ENCODE measurements at places on chromosomes 4 and X.

GRCh38 chrX:38868321-38868720 is 67.1 kb downstream of the MID1IP1 start:
- no peak for DNase-seq

- DNase-seq = no peak
Observed at GRCh38 chr4:79296768-79297428, 29.0 kb downstream of the NAA11 start.

GRCh38 chr4:915595-915994 is 16.5 kb downstream of the GAK start:
- DNase-seq = no peak

- DNase-seq = no peak
Observed at GRCh38 chr4:44257461-44257860, 191.1 kb downstream of the KCTD8 start.

DNA sequence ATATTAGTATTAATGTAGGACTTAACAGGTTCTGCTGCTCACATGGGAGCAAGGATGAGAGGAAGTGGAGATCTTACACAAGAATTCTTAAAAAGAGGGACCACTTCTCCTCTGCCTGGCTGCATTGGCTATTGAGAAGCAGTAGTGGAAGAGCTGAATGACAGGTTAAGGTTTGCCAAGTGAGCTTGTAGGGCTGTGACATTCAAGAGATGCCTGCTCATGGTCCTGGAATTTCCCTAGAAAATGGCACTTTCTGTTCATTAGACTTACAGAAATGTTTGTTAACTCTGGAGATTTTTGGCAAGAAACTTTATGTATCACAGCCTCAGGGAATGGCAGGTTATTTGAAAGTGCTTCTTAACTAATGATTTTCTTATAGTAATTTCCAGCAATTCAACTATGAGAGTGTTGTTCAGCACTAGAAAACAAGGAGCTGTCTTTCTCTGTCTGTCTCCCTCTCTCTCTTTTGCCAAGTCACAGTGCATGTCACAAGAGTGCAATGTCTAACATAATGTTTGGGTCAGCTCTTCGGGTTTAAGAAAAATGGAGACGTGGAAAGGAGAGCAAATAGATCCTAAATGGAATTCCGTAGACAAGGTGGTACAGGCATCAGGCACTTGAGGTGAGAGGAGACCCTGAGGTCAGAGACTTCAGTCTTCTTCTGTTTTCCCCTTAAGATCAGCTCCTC is 8.3 kb upstream of the NAP1L5 start:
- no peak for DNase-seq

DNA sequence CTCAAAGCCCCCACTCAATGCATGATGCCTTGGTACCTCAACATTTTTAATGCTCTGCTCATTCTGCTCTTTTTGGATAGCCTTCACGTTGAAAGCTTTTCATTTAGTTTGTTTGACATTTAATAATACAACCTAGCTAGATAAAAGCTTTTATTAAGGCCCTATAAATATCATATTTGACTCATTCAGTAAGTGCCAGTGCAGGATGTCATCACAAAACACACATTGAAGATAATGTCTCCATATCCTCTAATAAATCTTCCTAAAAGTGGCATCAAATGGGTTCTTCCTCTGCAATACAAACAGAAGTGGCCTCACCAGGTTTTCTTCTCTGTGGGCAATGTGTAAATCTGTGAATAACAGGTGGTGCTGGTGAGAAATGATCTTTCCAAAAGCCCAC is 12.0 kb upstream of the PCYT1B start:
- DNase-seq = no peak

- DNase-seq = no peak
Observed at GRCh38 chr4:146193628-146194027, 18.1 kb downstream of the LSM6 start.

- DNase-seq = no peak
Observed at GRCh38 chrX:48470833-48471118, 716 bp upstream of the SLC38A5 start.
